Mammary epithelial cell (primary cell): ENCODE measurements at places on chromosomes 13 and 19. TPM values are rescaled to one million over a fixed set of nuclear protein-coding genes. Genes with fewer than 3 reads are reported as not detected.
A peak's percentile ranks its signal among the peaks of the same experiment; 100 is the strongest.

DNA sequence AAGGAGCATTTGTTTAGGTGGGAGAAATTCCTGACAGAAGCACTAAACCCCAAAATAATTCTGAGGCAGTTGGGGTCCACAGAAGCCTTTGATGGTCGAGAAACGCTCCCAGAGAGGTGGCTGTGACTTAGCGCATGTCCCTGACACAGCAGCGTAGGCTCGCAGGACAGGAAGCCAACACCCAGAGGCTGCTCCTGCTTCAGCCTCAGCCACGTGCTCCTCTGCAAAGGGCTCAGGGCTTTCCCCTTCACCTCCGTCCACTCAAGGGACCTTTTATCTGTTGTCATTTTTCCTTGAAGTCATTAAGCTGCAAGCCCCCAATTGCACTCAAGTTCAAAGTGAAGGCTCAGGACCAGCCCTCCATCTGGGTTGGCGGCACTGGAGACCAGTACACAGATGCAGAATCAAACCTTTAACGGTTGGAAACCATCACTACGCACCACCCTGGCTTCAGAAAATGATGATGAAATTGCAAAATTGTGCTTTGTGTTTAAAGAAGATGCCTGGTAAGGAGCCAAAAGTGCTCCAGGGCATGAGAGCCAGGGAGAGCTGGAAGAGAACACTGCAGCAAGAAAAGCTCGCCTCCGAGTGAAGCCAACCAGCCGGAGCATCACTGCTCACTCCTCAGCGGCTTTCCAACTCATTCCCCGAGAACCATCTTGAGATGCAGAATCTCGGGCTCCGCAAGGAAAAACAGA is 219.6 kb downstream of the RAP2A start:
- DNase-seq = peak; percentile 55

GRCh38 chr13:39684531-39685137 is 29.2 kb downstream of the COG6 start:
- DNase-seq = peak; percentile 16

Gene CYP4F8
- polyA plus RNA-seq = not detected

Gene FAM187B
- polyA plus RNA-seq = not detected

GRCh38 chr13:43758834-43759233 is 27.9 kb downstream of the ENOX1 start:
- DNase-seq = no peak

Gene ZNF613
- 3.3 TPM for polyA plus RNA-seq

- DNase-seq = no peak
Observed at GRCh38 chr13:26442541-26442940, 114.9 kb upstream of the WASF3 start.

- peak; percentile 66 for DNase-seq
Observed at GRCh38 chr19:5718579-5719273, 1.2 kb downstream of the LONP1 start.

Gene FPR3
- not detected for polyA plus RNA-seq

DNA sequence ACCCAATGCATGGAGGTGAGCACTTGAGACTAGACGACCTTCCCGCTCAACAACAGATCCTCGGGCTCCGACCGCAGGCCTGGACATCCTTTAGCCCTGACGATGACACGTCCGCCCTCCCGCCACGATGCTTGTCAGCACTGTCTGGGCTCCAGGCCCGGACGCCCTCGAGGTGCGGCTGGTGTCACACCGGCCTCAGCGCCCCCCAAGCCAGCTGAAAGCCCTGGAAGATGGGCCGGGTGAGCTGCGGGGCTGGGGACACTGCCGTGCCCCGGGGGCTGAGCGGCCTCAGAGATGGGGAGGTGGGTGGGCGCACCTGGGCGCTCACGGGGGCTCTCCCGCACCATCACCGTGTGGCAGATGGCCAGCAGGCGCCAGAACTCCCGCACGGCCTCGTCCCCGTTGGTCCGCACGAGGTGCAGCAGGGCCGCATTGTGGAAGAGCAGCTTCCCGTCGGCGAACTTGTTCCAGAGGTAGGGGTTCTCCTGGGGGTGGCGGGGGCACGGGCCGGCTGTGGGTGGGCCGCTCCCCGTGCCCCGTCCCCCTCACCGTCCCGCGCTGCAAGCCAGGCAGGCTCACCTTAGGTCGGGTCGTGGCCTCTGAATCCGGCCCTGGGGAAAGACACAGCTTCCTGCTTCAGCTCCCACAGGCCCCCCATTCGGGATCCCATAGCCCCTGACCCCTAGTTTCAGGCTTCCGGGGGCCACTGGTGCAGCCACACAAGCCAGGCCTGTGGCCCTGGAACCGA is 15.5 kb downstream of the ATP8B3 start:
- no peak for DNase-seq
